Skeletal muscle cell (primary cell): ENCODE measurements at places on chromosomes 2 and 18.

- no peak for DNase-seq
These were observed 32.9 kb downstream of the HDLBP start for GRCh38 chr2:241282555-241282954.

GRCh38 chr2:129756276-129756675, 223.2 kb upstream of the RAB6C start:
- no peak for DNase-seq

- no peak for DNase-seq
These were observed 153.5 kb upstream of the FOSL2 start for GRCh38 chr2:28239207-28239606.

DNA sequence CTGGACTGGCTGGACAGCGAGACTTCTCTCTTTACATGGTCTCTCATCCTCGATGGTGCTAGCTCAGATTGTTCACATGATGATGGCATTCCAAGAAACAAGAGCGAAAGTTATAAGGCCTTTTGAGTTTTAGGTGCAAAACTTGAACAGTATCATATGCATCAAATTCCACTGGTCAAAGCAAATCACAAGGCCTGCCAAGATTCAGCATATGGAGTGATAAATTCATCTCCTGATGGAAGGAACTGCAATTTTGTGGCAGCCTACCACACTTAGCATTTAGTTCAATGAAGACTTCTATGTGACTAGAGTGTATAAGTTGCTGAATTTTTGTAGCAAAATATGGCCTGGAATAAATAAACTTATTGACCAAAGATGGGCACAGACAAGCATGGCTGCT, 194.0 kb upstream of the EPC2 start:
- DNase-seq: no peak

- no peak for DNase-seq
These were observed 125.0 kb downstream of the LPIN1 start for GRCh38 chr2:11871421-11871820.

GRCh38 chr2:16553226-16553625, 112.4 kb downstream of the CYRIA start:
- no peak for DNase-seq

DNA sequence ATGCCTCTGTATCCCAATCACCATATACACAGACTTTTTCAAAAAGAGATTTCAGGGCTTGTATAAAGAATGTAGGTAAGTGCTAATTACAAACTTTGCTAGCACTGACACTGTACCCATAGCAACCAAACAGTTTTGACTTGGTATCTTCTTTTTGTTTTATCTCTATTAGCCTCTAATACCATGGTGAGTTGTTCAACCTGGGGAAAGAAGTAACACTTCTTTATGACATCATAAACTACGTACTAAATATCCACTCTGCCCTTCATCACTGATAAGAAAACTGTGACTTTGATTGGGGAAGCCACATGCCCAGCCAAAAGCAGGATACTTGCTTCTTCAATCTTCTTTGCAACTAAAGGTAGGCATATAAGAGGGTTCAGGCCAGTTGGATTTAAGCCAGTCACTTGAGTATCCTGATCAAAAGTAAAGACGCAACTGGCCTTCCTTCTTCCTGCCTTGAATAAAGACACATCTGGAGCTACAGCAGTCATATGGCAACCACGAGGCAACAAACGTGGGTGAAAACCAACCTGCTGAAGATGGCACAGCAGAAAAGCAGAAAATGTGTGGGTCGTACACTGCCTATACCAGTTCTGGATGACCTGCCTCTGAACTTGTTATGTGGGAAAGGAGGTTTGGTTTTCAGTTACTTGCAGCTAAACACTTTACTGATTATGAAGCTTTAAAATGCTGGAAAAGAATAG, 16.4 kb downstream of the THADA start:
- no peak for DNase-seq

DNA sequence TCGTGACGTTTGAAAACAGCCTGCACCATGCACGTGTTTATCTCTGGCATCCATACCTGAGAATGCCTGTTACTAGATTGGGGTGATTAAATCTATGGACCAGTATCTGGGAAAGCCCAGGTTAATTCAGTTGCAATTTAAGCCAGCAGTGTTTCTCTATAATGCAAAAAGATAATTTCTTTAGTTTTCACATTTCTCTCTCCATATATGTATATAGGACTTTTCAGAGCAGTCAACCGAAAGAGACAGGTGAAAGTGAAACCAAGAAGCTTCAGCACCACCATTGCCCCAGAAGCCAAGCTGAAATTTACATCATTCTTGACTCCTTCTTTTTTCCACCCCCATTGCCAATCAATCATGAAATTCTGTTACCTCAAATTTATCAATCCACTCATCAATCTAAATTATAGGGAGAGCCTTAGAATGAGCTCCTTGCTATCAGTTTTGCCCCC, 2.7 kb upstream of the LRP2 start:
- DNase-seq: no peak

- peak; percentile 24 for DNase-seq
These were observed 11.1 kb upstream of the KLHL30 start for GRCh38 chr2:238127165-238128060.

- no peak for DNase-seq
These were observed 3.9 kb downstream of the AGXT start for GRCh38 chr2:240872317-240873097.

GRCh38 chr18:9944805-9945204, 31.0 kb downstream of the VAPA start:
- DNase-seq: no peak

DNA sequence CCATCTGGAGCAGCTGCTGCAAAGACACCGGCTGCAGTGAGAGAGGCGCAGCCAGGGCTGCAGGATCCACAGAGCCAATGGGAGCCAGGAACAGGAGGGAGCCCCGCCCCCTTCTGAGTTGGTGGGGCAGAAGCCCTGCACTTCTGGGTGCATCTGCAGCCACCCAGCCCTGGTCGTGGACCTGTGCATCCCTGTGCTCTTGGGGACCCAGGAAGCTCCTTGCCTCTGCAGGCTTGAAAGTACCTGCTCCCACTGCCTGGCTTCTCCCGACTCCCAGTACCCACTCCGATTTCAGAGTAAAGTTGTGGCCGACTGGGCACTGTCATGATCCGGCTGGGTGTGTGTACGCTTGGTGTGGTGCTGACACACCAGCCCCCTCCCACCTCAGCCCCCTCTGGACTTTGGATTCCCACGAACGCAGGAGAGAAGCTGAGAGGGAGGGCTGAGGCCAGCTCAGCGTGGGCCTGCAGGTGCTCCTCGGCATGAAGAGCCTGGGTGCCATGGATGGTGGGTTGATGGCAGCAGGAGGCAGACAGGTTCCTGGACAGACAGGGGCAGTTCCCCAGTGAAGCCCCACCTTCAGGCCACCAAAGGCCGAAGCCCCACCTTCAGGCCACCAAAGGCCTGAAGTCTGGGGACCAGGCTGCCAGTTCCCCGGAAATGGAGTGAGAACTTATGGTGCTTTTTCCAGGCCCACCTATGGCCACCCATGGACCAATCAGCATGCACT, 34.9 kb downstream of the LRRTM4 start:
- no peak for DNase-seq

- no peak for DNase-seq
These were observed 71.8 kb downstream of the ID2 start for GRCh38 chr2:8753609-8754008.

GRCh38 chr18:45255197-45255890, 359.9 kb upstream of the SLC14A2 start:
- DNase-seq: peak; percentile 79

GRCh38 chr2:201630577-201630976, 12.7 kb downstream of the TMEM237 start:
- DNase-seq: no peak

DNA sequence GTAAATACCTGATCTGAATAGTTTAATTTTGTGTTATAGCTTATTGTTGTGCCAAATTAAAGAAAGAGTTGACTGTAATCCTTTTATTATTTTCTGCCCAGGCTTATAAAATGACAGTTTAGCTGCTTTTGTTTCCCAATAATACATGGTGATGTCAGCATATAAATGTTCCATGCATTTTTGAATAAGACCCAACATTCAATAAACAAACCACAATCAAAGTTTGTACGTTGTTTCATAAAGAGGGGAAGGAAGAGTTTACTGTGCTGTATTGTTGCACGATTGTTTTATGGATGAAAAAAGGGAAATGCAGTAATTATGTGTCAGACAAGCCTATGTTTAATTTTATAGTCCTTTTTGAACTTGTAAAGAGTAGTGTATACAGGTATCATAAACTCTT, 177.2 kb upstream of the SCN7A start:
- no peak for DNase-seq

DNA sequence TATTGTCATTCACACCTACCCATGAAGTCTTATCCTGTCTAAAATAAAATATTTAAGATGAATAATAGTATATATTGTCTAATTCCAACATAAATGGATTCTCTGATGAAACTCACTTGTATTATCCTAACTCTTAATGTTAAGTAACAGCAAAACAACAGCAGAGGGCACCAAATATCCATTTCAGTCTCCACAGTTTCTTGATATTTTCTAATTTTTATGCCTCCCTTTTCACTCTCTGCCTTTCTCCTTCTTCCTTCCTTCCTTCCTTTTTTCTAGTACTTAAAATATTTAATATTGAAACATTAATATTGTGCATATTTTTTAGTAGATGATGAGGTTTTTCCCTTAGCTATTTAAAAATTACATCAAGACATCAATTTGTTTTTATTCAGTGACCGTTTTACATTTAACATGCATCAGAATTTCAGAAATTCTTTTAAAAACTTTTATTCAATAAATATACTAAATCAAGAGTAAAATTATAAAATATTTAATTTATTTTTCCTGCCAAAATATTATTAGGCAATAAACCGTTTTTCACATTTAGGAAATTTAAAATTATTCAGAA, 97.6 kb downstream of the WDR7 start:
- DNase-seq: peak; percentile 4

GRCh38 chr2:158511706-158512105, 55.0 kb downstream of the PKP4 start:
- DNase-seq: no peak

- no peak for DNase-seq
These were observed 21.9 kb downstream of the TEX44 start for GRCh38 chr2:231614559-231615057.

DNA sequence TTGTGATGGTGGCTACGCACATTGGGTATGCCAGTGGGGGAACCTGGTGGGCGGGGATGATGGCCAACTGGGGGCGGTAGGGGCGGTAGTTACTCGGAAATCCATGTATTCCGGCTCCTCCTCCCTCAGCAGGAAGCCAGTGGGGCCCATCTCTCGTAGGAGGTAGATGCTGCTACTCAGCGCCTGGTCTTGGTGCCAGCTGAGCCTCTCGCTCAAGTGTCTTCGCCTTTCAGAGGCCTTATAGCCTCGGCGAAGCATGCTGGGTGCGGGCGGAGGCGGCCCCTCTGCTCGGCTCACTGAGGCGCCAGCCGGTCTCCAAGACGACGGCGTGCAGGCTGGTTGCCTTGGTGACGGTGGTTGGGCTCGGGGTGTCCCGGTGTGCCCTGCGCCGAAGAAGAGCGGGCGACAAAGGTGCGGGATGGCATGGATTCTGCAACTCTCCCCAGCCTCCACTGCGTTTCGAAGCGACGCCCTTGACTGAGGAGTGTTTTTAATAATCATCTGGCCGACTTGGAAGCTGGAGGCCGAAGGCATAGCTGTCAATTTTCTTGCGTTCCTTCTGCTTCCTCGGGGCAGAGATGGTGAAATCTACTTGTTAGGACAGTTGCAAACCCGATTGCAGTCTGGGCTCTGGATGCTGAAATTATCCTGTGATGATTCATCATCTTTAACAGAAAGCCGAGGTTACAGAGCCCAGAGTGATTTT, at the start of gene ZSWIM2:
ZSWIM2 (minus strand) TSS at position 298 of the 706 bp plus-strand sequence; CDS start at position 258, 40 bp downstream.
- peak; percentile 90 for DNase-seq

DNA sequence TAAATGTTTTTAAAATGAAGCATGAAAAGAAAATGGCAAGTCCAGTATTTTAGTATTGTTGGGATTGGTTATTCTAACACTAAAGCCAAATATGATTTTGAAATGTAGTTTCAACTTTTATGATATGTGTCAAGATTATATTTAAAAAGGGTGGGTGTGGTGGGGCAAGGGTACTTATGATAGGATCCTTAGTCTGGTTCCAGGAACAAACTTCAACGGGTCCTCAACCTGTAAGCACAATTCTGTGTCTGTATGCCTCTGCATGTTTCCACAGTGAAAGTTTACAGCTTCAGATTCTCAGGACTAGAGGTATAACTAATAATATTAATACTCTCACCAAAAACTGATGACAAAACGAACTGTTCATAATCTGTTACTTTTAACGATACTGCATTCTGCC, 5.8 kb downstream of the USP34 start:
- DNase-seq: no peak

- peak; percentile 43 for DNase-seq
These were observed 543 bp upstream of the MARCHF4 start for GRCh38 chr2:216372761-216373291.

DNA sequence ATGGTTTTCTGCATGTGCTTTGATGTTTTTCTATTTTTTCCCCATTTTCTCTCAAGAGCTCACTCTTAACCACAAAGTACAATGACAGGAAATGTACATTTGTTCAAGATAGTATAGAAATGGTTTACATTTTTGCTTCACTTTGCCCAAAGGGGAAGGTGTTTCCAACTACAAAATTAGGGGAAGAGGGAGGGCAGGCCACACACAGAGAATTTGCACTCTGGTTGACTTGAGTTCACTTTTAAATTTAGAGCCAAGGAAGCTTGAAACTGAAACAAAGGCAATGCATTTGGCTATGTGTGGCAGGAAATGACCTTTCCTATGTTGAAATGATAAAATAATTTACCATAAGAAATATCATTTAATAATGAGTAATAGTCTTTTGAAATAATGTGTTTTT, 19.1 kb upstream of the VIT start:
- DNase-seq: no peak

- DNase-seq: peak; percentile 13
These were observed 151.7 kb downstream of the ARHGAP28 start for GRCh38 chr18:6881034-6881820.

GRCh38 chr2:137156221-137156844, 391.0 kb downstream of the THSD7B start:
- no peak for DNase-seq

GRCh38 chr2:134361648-134362047, 107.8 kb downstream of the MGAT5 start:
- DNase-seq: no peak

DNA sequence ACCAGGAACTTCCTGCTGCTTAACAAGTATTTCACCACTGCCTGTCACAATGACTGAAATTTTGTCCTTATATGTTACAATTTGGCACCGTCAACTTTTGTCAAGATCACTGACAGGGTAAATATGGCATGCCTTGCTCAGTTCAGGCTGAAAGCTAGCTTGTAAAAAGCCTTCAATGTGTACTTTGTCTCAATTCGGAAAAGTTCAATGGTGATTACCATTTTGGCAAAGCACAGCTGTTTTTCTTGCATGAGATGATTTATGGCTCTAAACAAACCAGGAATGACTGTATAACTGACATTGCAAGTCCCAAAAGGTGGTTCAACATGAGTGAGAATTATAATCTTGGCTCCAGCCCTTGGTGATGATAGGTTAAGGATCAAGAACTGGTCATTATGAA, 1255.2 kb downstream of the CNTNAP5 start:
- no peak for DNase-seq

- DNase-seq: no peak
These were observed 178.5 kb upstream of the SESTD1 start for GRCh38 chr2:179443180-179443579.
